Foreskin keratinocyte (primary cell): ENCODE measurements at places on chromosomes 2 and 18. TPM values are rescaled to one million over a fixed set of nuclear protein-coding genes. Genes with fewer than 3 reads are reported as not detected.

SETBP1 gene
- total RNA-seq = 5.8 and 9.8 TPM in 2 replicates

- DNase-seq = no peak
Observed at GRCh38 chr2:182666674-182667314, 49.3 kb upstream of the DNAJC10 start.

DNA sequence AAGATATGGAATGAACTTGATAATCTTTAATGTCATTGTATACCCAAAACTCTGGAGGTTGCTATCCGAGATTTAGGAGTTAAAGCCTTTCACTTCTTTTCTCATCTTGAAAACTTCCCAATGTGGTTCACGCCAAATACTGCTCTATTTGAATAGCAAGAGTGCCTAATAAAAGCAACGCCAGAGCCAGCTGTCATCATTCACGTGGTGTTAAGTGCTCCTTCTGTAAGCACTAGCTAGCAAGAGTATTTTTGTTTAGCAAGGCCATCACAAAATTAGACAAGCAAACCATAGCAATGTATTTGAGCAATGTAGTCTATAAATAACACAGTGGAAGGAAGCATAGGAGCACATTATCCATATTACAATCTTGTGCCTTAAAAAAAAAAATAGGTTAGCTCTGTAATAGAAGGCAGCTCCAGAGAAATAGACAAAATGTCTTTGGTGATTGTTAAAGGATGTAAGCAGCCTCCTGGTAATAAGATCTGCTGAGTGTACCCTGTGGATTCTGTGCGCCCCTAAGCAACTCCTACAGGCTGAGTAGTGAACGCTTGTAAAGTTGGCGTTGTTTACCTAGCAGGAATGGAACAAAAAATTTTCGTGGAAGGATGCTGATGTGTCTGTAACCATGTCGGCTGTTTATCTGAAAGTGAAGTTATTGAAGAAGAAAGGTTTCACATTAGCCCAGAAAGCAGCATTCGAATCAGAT, 518.0 kb downstream of the CNTNAP5 start:
- DNase-seq = no peak

DNA sequence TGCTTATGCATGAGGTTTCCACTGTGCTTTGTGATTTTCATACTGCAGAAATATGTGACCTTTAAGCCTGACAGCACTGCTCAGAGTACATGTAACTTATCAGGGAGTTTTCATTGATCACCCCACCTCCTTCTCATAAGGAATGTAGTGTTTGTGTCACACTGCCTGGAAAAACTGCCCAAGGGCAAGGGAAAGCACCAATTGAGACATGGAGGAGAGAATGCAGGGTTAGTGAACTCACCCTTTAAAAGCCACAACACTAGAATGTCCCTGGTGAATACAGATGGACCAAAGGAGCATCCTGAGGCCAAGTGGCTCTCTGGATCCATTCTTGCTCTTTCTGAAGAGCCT, 147.2 kb upstream of the SPATS2L start:
- DNase-seq = peak; percentile 44

DNA sequence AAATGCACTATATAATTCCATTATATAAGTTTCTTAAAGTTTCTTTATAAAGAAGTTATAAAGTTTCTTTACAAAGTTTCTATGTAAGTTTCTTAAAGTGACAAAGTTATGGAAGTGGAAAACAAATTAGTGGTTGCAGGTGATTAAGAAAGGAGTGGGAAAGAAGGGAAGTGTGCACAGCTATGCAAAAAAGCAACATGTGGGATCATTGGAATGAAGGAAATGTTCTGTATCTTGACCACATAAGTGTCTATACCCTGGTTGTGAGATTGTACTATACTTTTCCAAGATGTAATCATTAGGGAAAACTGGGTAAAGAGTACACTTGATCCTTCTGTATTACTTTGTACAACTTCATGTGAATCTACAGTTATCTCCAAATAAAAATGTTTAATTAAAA, 1541.1 kb downstream of the LRP1B start:
- no peak for DNase-seq

DNA sequence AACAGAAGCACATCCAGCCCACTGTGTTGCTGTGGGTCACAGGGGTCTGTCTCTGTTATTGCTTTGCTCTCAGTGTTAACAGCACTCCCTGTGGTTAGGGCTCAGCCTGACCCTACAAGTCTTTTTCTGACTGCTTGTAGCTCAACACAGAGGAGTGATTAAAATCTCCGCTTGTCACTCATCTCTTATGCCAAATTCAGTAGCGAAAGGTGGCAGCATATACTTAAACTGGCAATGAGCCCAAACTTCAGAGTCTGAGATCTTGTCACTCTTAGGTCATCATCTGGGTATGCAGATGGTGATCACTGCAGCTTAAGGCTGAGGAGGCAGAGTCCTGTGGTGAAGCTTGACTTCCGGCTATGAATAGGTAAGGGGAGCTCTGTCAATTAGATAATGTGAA, 63.3 kb upstream of the CSRNP3 start:
- peak; percentile 85 for DNase-seq

GCG gene
- total RNA-seq = not detected in 2 replicates

DNA sequence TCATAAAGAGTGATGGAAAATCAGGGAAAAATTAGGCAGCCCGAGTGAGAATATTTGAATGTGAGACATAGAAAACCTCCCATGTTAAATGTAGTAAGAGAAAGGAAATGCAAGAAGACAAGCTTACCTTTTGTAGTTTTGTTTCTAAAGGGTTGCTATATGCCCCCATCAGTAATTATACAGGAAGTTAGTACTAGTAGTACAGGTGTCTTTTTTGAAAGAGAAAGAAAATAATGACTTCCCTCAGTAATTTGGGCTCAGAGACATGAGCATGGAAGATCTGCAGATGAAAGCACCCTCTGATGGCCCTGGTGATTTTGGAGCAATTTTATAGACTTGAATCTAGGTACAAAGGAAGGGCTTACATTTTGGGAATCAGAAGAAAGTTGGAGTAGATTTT, 80.8 kb downstream of the RHBDD1 start:
- no peak for DNase-seq

RESP18 gene
- not detected in 2 replicates for total RNA-seq

KIF5C gene
- total RNA-seq = 0.07 and 0.11 TPM in 2 replicates

IL1RL1 gene
- 0.11 and 0.20 TPM in 2 replicates for total RNA-seq

DNA sequence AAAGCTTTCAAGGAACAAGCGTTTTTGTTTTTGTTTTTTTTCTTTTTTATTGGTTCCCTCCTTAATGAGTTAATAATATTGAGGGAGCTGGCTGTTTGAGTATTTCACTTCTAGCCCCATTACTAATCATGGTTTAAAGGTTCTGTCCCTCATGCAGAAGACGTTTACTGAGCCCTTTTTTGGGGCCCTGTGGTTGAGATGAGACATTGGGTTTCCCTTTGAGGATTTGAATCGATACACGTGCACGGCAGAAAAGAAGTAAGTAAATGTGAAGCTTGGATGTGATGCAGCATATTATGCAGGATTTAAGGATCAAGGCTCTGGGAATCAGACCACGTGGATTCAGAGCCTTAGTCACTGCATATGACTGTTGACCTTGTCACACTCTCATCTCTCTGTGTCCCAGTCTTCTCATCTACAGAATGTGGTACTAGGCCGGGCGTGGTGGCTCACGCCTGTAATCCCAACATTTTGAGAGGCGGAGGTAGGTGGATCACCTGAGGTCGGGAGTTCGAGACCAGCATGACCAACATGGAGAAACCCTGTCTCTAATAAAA, 1.0 kb upstream of the CHST10 start:
- DNase-seq = no peak

GRCh38 chr2:113791697-113792590, 35.5 kb upstream of the SLC35F5 start:
- no peak for DNase-seq

ANKRD30BL gene
- not detected in 2 replicates for total RNA-seq

DNA sequence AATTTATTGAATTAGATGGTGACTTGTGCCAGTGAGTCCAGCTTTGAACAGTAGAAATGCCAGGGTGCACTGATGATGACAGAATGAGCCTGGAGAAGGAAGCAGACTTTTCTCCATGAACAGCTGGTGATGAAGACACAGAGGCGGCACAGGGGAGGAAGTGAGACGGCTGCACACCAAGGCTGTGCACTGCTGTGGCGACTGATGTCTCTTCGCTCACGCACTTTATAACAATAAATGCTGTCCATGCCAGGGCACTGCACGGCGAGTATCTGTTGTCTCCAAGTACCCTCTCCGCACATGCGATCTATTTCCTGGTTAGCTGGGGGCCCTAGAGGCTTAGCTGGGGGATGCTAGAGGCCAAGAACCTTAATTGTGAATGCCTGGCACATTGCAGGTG, 175.2 kb downstream of the TMEM200C start:
- no peak for DNase-seq

DNA sequence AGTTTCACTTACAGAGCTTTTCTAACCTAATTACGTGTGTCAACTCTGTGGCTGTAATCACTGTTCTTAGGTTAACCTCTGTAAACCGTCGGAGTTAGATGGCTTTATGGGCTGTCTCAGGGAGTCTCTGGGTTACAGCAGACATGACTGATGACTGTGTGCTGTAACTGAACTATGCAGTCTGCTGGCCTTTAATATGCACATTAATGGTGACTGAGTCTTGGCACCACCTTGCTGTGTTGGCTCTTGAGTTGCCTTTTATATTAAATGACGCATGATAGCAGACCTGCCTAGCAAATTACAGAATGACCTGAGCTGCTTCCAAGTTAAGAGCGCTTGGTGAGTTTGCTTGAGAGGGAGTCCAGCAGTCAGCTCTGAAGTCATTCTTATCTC, 90.1 kb downstream of the ACKR3 start:
- DNase-seq = peak; percentile 66

DNA sequence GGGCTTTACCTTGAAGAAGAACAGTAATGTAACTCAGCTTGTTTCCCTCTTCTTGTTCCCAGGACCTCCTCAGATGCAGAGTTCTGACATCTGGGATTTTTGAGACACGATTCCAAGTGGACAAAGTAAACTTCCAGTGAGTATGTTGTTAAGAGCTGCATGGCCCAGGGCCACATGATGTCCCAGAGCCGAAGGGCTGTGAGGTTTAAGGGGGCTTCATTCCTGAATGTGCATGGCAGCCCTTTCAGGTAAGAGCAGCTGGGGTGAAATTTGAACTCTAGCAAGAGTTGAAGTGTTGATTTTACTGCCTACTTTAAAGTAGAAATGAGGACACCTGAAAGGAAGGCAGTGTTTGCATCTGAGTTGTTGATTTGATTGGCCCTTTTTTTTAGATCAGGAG, 13.3 kb downstream of the CHMP1B start:
- no peak for DNase-seq

GRCh38 chr2:226123300-226123699, 676.3 kb downstream of the IRS1 start:
- peak; percentile 38 for DNase-seq

SERPINE2 gene
- 305 and 634 TPM in 2 replicates for total RNA-seq

GRCh38 chr2:121898483-121898882, 143.0 kb downstream of the TSN start:
- DNase-seq = no peak

ABCG8 gene
- not detected in 2 replicates for total RNA-seq

GRCh38 chr2:200466425-200467418, 43.1 kb downstream of the KCTD18 start:
- no peak for DNase-seq

GRCh38 chr18:24494586-24494985, 34.1 kb downstream of the HRH4 start:
- no peak for DNase-seq

DNA sequence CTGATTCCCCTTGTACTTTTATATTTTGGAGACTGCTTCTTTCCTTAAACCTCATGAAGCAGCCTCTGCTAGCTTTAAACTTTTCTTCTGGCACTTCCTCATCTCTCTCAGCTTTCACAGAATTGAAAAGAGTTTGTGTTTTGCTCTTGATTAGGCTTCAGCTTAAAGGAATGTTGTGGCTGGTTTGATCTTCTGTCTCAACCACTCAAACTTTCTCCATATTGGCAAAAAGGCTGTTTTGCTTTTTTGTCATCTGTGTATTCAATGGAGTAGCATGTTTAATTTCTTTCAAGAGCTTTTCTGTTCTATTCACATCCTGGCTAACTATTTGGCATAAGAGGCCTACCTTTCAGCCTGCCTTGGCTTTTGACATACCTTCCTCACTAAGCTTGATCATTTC, 36.3 kb upstream of the MSTN start:
- DNase-seq = no peak

GRCh38 chr18:63236921-63237846, 82.4 kb downstream of the BCL2 start:
- DNase-seq = no peak

DNA sequence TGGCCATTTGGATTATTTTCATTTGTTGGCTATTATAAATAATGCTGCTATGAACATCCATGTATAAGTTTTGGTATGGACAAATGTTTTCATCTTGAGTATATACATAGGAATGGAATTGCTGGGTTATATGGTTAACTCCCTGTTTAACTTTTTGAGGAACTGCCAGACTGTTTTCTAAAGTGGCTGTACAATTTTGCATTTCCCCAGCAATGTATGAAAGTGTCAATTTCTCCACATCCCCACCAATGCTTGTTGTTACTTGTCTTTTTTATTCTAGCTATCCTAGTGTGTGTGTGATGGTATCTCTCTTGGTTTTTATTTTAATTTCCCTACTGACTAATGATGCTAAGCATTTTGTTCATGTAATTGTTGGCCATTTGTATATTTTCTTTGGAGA, 90.6 kb upstream of the CYP26B1 start:
- DNase-seq = peak; percentile 19

THUMPD2 gene
- total RNA-seq = 11.7 and 12.9 TPM in 2 replicates

RRM2 gene
- total RNA-seq = 101 and 116 TPM in 2 replicates

- DNase-seq = no peak
Observed at GRCh38 chr2:100936070-100936741, 65.9 kb upstream of the RPL31 start.

- peak; percentile 45 for DNase-seq
Observed at GRCh38 chr2:171160956-171161740, 455 bp upstream of the TLK1 start.

DNA sequence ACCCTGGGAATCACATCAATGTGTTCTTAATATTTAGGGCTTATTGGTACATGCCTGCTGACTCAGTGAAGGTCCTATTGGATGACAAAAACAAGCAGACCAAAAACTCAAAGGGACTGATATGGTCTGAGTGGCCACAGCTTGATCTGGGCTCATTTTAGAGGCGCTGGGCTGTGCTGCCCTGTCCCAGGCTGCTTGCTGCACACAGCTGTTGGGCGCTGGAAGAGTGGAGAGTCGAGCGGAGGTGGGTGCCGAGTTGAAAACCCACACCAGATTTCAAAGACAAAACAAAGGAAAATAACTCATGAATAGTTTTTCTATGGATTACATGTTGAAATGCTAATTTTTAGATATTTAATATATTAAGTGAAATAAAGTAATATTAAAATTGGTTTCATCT, 68.5 kb downstream of the LONRF2 start:
- no peak for DNase-seq

ADCYAP1 gene
- total RNA-seq = not detected in 2 replicates
